SHP77 (cell line): ENCODE measurements at places on chromosomes 2 and 18.

DNA sequence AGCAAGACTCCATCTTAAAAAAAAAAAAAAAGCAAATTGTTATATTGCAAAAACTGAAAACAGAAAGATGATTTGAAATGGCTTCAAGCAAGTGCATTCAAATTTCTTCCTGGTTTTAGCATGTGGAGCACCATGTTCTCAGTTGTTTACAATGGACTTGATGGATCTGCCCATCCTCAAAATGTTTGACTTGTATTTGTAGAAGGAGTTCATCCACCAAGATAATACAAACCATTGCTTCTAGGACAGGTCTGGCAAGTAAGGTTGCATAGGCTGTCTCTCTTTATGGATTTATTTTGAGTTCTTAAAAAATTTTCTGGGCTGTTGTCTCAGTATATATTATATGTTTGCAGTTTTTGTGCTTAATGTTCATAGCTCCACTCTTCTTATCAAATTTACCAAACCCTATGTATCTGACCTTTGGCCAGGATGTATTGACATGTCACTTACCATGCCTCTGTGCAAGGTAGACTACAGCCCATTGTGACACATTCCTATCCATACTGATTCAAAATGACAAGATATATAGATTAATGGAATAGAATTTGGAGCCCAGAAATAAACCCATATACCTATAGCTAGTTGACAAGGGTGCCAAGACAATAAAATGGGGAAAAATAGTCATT is 21.7 kb upstream of the ZCCHC2 start:
- no peak for DNase-seq

DNA sequence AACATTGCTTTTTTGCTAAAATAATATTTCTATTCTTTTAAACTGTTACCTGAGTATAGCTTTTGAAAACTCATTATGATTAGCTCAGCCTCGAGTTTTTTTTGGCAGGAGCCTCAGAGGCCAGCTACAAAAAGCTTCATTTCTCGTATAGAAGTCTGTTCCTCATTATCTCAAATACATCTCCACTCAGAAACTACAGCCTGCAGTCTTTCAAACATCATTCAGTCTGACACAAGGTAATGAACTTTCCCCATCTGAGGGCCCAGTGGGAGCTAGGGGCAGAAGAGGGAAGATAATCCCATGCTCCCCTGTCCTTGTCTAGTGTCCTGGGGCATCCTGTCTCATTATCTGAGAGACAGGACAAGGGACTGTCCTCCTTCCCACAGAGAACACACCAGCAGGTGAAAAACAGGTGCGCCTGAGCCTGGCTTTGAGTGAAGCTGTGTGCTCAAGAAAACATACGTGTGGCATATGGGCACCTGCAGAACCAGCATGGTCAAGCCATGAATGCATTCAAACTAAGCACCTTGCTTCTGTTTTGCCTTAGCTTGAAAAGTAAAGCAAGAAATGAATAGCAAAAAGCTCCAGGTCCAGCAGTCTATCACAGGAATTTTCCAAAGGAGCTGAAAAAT is 247.5 kb downstream of the MREG start:
- DNase-seq, result no peak

DNA sequence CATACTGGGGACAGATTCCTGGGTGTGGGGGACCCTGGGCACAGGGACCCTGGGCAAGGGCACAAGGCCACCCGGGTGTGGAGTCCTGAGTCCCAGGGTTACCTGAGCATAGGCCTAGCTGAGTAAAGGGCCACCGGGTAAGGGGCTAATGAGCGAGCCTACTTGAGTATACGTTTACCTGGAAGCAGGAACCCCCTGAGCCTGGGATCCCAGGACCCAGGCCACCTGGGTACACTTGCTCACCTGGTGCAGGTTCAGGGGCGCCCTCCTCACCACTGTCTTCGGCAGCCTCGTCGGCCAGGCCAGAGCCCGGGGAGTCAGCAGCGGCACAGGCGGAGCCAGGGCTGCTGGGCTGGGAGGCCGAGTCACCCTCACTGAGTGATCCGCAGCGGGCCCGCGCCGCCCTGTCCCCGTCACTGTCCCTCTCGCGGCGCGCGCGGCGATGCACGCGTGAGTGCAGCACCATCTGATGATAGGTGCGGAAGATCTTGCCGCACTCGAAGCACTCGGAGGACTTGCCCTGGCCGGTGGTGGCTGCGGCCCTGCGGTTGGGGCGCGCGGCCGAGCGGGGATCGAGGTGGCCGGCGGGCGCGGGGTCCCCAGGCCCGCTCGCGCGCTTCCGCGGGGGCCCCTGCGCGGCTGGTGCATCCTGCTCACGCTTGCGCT is 53.9 kb downstream of the ZNF516 start:
- no peak for DNase-seq

- no peak for DNase-seq
Observed at GRCh38 chr2:205906419-205906818, 179.6 kb downstream of the INO80D start.

DNA sequence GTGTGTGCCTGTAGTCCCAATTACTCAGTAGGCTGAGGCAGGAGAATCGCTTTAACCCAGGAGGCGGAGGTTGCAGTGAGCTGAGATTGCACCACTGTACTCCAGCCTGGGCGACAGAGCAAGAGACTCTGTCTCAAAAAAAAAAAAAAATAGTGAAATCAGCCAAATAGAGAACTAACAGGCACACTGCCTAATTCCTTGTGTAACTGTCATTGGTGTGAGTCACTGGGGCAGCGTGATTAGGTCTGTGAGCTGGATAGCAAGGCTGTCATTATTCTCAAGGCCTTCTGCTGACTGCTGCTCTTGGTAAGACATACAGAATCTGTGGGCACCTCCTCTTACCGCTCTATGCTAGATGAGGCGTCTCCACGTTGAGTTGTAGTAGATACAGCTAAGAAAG is 270.3 kb downstream of the NEDD4L start:
- DNase-seq, result no peak

GRCh38 chr18:52439457-52439856 is 99.5 kb downstream of the DCC start:
- no peak for DNase-seq

DNA sequence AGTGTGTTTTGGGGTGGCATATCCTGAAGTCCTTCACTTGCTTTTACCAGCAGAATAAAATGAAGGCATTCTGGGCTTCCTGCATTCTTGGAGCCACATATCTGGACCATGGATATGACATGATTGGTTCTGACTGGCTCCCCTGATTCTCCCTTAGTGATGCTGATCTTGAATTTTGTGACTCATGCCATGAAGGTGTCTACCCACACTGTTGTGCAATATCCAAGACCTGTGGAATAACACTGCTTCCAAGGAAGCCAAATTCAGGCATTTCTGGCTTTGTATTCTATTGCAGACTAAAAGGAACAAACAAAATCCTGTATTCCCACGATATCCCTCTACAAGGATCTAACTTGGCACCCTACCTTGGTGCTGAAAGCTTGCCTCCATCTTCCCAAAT is 125.8 kb downstream of the LYPD6B start:
- DNase-seq, result no peak

GRCh38 chr2:7205151-7205830 is 288.1 kb downstream of the RNF144A start:
- DNase-seq, result no peak

DNA sequence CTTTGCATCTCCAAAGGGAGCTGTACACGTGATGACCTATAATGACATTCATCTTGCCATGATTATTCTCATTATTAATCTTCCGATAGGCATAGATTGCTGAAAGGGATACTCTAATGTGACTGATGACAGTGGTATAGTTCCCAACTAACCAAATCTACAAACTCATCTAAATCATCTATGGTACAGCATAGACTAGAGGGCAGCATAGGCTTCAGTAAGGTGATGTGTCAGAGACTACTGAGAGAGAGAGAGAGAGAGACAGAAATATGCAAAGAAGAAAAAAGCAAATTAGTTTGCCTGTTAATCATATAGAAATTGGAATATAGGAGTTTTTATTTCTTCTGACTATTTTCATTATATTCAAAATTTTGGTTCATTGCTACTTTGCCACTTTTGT is 89.3 kb downstream of the CSRNP3 start:
- no peak for DNase-seq

- no peak for DNase-seq
Observed at GRCh38 chr18:361100-361732, 93.4 kb upstream of the THOC1 start.

GRCh38 chr2:175181877-175182308 is 383 bp upstream of the ATP5MC3 start:
- no peak for DNase-seq

- DNase-seq, result no peak
Observed at GRCh38 chr2:119179202-119179601, 20.7 kb upstream of the C1QL2 start.

DNA sequence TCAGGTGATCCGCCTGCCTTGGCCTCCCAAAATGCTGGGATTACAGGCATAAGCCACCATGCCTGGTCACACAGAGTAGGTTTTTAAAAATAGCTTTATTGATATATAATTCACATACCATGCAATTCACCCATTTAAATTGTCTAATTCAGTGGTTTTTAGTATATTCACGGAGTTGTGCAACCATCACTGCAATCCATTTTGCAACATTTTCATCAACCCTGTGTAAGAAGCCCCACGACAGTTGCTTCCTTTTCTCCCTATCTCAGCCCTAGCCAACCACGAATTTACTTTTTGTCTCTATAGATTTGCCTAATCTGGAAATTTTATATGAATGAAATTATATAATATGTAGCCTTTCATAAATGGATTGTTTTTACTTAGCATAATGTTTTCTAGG is 266.4 kb downstream of the NAPG start:
- no peak for DNase-seq

- DNase-seq, result no peak
Observed at GRCh38 chr2:120598416-120598815, 137.3 kb upstream of the GLI2 start.

- no peak for DNase-seq
Observed at GRCh38 chr2:9057939-9058761, 54.7 kb upstream of the MBOAT2 start.

DNA sequence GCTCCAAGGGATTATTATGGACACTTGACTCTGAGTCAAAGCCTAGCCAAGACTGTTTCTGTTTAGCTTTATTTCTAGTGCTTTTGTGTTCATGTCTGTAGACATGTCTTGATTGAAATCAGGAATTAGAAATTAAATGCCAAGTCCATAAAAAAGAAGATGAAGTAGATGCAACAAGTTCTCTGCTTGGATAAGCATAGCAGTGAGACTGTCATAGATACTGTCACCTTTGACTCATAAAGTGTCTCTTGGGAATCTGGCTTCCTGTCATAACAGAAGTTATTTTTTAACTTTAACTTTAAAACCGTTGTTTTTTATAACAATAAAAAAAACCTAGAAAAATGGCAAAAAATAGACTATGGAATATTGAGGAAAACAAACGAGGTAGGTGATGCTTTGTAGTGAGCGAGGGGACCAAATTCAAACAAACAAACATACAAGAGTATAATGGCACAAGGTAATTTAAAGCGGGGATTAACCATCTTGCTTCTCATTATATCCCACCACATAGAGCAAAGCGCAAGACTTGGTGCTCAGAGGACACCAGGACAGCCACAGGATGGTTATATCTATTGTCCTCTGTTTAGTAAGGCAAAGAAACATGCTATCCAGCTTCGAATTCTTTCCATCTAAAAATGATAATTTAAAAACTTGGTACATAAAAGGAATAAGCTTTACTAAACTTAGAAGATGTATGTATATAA is 64.6 kb downstream of the CD226 start:
- no peak for DNase-seq

- no peak for DNase-seq
Observed at GRCh38 chr2:178273787-178274360, 79.6 kb downstream of the OSBPL6 start.

- no peak for DNase-seq
Observed at GRCh38 chr18:31275722-31276463, 42.1 kb upstream of the DSG1 start.

GRCh38 chr2:238404406-238405216 is 22.1 kb upstream of the ASB1 start:
- peak; percentile 69 for DNase-seq

DNA sequence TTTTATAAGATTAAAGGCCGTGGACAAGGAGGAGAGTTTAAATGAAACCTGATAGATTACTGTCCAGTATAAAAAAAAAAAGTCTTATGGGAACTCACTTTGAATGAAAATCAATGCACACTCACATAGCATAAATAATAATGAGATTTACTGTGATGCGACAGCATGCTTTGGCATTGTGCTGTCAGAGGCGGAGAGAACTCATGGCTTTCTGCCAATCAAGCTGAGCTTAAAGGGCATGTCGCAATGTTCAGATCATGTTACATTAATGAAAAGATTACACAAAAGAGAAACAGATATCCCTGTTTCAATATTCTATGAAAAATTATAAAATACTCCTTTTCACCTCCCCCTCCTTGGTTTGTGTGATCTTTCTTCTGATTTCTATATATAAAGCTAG is 310.8 kb downstream of the ERBB4 start:
- peak; percentile 82 for DNase-seq

DNA sequence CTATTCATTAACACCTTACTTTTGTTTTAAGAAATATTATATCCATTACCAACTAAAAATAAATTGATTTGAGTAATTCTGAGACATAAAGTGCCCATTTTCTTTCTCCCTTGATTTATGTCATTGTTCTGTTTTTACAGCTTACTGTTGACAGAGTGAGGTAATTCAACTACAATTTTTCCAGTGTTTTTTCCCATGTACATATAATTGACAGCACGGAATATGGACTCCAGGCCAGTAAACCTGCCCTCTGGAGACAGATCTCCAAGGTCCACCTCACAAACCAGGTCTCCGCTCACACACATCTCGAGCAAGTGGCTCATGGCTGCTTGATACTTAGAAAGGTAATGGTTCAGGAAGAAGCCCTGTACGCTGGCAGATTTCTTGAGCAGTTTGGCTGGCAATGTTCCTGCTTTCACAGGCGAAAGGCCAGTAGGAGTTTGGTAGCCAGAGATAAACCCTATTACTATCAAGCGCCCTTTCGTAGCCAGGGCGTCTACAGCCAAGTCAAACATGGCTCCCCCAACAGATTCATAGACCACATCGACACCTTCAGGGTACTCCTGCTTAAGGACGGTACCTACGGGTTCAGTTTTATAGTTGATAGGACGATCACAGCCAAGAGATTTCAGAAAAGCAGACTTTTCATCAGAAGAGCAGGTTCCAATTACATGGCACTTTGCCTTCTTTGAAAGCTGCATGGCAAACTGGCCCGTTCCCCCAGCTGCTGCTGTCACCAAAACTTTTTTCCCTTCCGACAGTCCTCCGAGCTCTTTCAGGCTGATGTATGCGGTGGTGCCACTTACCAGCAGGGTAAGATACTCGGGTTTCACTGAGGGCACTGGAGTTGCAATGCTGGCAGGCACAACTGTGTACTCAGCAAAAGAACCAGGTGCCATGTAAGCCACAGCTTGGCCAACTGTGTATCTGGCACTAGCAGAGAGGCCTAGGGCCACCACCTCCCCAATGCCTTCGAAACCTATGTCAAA is 7.4 kb downstream of the PTGR3 start:
- DNase-seq, result no peak

DNA sequence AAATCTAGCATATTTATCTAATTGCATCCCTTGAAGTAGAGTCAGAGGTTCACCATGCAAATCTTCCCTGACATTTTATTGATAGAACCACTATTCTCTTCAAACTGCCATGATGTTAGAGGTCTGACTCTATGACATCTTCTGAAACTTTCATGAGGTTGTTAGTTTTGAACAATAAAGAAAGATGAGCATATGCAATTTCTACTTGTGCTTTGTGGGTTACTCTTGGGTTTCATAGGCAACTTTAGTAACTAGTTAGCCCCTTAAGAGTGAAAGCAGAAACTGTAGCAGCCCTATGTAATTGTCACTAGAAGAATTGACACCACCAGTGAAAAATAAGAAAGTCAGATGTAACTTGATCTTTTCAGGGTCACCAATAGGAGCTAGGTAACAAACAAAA is 53.1 kb upstream of the ZEB2 start:
- no peak for DNase-seq

- no peak for DNase-seq
Observed at GRCh38 chr2:26424221-26424620, 22.5 kb downstream of the DRC1 start.
